CD14-positive monocyte (primary cell): ENCODE measurements at places on chromosomes 2 and 18.
A peak's percentile ranks its signal among the peaks of the same experiment; 100 is the strongest.

DNA sequence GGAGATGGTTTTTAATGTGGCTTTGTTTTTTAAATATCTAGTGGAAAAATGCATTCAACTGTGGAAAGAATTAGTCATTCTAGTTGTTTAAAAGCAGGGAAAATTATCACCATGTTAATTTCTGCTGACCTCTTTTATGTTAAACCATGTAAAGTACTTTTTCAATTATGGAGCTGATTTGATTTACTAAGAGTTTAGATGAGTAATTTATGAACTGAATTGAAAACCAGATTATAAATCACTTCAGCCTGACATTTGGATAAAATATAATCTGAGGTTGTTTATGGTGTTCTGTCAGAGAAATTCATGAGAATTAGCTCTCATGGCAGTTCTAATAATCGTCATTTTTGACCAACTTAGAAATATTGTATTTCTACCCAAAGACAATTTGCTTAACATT lies 11.6 kb downstream of the ITGA4 start:
- DNase-seq: no peak

DNA sequence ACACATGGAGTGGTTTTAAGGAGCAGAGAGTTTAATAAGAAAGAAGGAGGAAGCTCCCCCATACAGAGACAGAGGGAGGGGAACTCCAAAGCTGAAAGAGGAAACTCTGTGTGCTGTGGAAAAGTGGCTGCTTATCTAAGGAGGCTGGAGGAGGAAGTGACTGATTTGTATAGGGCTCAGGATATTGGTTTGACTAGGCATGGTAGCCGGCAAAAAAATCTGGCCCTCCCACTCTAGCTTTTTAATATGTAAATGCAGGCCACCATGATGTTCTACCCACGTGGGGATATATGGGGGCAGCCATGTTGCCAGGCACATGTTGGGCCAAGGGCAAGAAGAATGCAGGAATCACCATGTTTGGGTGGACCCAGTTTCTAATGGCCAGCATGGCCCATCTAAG lies 64.3 kb downstream of the HNMT start:
- peak; percentile 91 for DNase-seq

GRCh38 chr18:62499263-62499650 lies 23.6 kb upstream of the ZCCHC2 start:
- DNase-seq: peak; percentile 49

DNA sequence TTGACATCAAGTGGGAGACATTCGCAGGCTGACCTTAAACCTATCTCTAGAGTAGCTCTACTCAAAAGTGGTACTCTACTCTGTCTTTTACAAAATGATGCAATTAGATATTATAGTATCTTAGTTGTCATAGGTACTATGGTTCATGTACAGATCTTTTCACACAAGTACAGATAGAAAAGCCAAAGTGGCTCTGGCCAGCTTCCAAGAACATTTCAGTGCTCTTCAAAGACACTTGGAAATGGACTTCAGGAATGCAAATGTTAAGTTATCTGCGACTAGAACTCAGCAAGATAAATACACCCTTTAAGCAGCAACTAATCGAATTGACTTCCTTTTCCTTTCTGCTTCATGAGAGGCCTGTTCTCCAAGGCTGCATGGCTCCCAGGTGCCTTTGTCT lies 718.7 kb upstream of the FAM98A start:
- DNase-seq: no peak

DNA sequence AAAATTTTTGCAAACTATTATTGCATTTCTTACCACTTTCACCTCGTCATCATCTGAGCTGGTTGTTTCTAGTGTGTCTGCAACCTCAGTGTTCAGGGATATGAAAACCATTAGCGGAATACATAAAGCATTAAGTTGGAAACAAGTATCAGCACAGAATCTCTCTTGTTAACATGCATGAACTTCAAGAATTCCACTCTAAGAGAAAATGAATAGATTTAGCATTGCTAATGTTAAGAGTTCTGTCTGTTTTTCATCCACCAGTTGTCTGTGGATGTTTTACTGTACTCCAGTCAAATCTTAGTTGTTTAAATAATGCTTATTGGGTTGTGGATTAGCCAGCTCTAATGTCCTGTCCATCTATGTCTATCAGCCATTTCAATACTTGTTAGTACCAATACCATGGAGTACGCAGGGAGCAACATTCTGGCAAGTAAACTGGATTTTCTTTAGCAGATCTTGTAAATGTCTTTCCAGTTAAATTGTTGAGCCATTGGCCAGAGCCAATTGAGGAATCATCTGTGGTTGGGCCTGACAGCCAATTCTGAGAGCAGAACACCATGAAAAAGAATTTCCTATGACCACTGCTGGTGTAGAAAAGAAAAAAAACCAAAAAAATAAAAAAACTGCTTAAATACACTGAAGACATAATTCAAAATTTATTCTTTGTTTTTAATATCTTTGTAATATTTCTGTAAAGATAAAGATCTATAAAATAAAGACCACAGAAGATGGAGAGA lies 82.5 kb downstream of the SLC8A1 start:
- no peak for DNase-seq

GRCh38 chr2:237782181-237782580 lies 16.4 kb upstream of the RBM44 start:
- DNase-seq: no peak
